ENCODE measurements at places on chromosomes 5 and 9.
A peak's percentile ranks its signal among the peaks of the same experiment; 100 is the strongest.

- no peak for DNase-seq
Observed at GRCh38 chr9:111909444-111909843, 12.8 kb downstream of the UGCG start.

GRCh38 chr9:110440796-110441195 is 103.1 kb upstream of the TXNDC8 start:
- DNase-seq, result peak; percentile 38

DNA sequence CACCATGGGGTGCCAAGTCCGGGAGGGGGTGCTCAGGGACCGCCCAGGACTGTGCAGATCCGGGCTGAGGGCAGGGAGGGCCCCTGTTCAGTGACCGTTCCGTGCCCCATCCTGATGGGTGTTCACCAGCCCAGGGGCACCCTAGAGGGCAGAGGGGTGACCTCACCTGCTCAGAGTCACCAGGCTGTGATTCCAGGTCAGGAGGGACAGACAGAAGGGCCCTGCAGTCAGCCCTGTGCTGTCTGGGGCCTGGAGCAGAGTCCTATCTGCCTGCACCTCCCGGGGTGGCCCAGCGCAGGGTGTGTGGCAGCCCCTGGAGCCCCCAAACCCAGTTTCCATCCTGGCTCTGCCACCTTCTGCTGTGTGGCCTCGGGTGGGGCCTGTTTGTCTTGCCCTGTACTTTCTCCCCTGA is 241.9 kb downstream of the PBX3 start:
- no peak for DNase-seq

- DNase-seq, result peak; percentile 67
Observed at GRCh38 chr9:73683862-73684591, 532.4 kb downstream of the ANXA1 start.

GRCh38 chr5:168770996-168771395 is 191.8 kb upstream of the PANK3 start:
- no peak for DNase-seq

- no peak for DNase-seq
Observed at GRCh38 chr5:36017004-36017403, 25.8 kb upstream of the UGT3A1 start.

DNA sequence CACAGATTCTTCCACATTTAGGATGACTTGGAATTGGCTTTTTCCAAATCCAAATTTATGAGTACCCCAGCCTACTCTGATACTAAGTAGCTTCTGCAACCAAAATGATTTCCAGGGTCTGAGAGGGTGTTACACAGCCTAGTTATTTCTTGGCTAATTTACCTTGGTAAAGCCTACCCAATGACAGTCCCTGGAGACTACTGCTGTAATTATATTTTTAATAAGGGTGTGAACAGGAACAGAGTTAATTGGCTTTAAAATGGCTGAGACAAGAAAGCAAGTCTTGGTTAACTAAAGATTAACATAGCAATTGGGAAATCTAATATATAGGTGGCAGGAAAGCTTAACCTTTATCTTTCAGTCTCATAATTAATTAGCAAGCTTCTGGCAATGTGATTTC is 9.3 kb downstream of the PRLR start:
- DNase-seq, result no peak

DNA sequence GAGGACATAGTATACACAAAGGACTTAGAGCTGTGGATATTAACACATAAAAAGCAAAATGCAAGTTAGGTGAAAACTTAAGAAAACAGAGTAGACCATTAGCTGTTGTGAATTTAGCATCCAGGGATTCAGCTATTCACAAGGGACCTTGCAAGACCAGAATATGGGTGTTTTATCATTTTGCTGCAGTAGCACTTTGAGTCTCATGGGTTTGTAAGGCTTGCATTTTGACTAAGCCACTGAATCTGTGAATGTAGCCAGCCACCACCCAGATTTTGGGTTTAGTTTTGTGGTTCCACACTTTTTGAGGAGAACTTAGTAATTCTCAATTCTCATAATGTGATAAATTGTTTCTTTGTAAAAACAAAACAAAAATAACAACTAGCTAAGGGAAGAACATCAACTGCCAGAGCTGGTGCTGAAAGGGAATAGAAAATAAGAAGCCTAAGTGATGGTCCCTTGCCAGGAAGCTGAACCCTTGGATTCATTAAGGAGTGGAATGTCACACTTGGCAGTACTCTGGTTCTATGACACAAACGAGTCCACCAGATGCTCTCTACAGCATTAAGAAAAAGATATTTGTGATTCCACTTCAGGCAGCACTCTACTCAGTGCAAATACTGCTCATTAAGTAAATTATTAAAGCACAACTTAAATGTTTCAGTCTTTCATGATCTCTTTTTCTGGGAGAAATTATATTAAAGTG is 557.4 kb upstream of the ZNF462 start:
- no peak for DNase-seq

GRCh38 chr9:120914396-120914795 is 12.2 kb downstream of the TRAF1 start:
- DNase-seq, result no peak

DNA sequence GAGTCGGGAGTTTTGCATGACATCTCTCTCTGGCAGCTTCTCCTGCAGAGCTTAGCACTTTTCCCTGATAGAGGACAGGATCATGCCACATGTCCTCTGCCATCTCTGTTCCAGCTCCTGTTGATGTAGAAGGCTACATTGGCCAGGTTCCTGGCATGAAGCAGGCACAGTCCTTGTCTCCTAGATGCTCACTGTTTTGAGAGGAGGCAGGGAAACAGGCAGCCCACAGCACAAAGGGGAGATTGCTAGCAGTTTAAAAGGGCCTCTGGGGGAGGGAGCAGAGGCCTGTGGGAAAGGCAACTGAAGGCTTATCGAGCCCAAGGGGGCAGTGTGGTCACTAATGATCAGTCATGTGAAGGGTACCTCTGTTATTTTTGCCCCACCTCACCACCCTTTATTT is 10.7 kb downstream of the ARHGAP26 start:
- no peak for DNase-seq

DNA sequence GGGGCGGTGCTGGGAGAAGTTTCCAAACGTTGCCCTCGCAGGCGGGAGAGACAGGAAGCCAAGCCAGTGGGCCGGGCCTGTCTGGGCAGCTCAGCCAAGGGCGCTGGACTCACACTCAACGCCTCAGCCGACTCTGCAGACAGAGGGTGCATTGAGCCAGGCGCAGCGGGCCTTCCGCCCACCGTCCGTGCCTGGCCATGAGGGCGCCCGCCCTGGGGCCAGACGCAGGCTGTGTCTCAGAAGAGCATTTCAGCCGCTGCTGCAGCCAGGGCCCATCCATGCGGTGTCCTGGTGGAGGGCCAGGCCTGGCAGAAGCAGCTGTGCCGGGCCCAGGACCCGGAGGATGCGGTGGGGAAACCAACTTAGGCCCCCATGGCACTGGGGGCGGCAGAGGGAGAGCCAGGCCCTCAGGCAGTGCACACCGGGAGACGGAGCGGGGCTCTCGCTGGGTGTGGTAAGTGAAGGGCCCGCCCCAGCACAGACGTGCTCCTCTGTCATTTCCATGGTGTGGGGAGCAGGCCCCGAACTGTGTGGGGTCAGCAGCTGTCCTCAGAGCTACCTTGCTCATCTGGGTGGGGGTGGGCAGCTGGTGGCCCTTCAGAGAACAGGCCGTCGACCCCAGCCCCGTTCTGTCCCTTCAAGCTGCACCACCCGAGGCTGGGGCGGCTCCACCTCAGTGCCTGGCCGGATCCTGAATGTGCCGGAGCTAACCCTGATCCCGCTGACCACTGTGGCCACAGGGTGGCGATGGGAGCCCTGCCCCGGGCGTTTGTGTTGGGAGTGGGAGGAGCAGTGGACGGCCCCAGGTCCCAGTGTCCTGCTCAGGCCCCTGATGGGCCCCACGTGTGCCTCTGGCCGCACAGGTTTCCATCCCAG is 18.0 kb downstream of the DNLZ start:
- DNase-seq, result peak; percentile 65

DNA sequence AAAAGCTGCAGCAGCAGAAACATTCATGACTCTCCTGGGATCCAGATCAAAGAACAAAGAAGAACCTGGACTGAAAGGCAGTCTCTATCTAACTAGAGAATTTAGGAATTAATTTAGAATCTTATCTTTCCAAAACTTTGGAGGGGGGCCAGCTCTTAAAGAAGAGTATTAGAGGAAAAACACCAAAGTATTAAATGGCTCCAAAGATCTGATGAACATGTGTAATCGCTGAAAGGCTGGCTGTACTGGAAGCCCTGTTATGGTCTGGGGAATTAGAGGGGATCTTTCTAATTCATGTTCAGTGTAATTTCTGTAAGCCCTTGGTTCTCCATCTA is 316.8 kb downstream of the CWC27 start:
- DNase-seq, result no peak

DNA sequence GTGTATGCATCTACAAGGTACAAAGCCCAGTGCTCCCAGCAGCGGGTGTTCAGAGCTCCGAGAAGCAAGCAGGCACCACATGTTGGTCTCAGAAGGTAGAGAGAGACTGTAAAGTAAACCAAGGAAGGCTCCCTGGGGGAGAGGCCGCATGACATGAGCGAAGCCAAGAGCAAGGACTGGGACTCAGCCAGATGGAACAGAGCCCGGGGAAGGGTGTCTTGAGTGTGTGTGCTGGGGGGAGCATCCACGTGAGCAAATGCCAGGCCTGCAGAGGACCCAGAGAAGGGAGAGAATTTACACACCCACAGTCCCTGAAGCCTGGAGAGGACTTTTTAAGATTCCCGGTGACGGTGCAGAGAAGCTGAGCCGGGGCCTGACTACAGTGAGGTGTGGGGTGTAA is 15.2 kb upstream of the KCNIP1 start:
- no peak for DNase-seq

GRCh38 chr9:137123468-137123837 is 8.9 kb upstream of the DPP7 start:
- DNase-seq, result no peak

GRCh38 chr9:3862561-3862960 is 336.8 kb upstream of the RFX3 start:
- DNase-seq, result no peak

DNA sequence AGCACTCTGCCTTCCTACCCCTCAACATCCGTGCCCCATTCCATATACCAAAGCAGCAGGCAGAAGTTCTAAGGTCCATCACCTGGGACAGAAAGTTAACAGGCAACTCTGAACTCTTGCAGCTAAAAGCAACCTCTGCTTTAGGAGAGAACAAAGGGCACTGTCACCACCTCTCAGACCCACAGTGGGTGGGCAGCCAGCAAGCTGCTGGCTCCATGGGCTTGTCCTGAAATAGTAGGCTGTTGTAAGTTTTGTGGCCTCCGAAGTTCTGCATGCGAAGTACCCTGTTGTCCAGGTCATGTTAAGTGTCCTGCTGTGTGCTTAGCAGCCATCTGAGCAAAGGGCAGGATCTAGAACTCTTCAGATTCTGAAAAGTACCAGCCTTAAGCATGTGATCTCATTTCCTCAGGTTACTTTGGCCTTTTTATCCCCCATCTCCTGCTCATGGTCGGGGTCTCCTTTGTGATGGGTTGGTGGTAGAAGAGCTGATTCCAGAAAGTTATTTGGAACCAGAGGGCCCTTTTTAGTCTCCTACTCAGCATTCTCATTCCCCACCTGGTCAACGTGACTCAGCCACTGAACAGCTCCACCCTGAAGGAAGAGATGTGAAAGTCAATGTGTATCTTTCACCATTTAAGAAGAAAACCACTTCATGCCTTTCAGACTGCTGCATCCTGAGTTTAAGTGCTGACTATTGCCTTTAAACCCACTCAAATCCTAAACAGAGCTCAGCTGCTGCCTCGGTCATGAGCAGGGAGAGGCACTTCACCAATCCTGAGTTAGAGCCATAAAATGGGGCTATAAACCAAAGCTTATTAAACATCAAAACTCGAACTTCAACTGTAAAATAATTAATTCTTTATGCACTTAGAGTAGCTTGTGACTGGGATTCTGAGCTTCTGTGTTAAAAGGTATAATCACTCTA is 121.4 kb downstream of the DPYSL3 start:
- DNase-seq, result no peak

- DNase-seq, result no peak
Observed at GRCh38 chr5:148760945-148761638, 65.3 kb upstream of the ADRB2 start.

DNA sequence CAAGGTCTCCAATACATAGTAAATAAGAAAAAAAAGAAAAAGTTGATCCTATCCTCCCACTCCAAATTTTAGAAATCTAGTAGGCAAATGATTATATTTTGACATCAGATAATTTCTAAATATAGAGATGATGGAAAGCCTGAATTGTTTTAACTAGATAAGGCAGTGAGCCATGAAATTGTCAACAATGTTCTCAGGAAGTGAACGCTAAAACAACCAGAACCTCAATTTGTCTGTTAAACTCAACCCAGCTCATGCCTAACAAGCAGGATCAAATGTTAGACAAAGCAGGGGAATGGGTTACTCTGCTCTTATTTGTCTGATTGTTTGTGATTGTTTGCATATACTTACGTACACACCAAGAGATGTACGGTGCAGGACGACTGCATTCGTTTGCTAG is 49.2 kb downstream of the ESM1 start:
- DNase-seq, result no peak

DNA sequence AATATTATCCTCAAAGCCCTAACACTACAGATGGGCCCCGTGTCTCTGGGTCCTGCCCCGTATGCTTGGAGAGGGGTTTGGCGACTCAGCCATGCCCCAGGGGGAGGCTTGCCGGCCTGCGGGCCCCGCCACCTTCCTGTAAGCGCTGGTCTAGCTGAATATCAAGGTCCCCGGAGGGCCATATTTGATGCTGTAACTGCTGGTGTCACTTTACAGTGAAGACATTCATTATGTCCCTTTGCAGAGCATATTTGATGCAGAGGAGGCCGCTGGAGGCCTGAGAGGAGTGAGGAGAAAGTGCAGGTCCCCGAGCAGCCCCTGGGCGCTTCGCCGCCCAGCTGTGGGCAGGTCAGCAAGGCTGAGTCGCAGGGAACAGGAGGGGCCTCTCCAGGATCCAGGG is 16.8 kb downstream of the IRX4 start:
- no peak for DNase-seq

GRCh38 chr9:114787781-114788498 is 17.9 kb downstream of the TNFSF15 start:
- DNase-seq, result no peak

GRCh38 chr9:117290306-117290840 is 124.5 kb downstream of the ASTN2 start:
- DNase-seq, result no peak

DNA sequence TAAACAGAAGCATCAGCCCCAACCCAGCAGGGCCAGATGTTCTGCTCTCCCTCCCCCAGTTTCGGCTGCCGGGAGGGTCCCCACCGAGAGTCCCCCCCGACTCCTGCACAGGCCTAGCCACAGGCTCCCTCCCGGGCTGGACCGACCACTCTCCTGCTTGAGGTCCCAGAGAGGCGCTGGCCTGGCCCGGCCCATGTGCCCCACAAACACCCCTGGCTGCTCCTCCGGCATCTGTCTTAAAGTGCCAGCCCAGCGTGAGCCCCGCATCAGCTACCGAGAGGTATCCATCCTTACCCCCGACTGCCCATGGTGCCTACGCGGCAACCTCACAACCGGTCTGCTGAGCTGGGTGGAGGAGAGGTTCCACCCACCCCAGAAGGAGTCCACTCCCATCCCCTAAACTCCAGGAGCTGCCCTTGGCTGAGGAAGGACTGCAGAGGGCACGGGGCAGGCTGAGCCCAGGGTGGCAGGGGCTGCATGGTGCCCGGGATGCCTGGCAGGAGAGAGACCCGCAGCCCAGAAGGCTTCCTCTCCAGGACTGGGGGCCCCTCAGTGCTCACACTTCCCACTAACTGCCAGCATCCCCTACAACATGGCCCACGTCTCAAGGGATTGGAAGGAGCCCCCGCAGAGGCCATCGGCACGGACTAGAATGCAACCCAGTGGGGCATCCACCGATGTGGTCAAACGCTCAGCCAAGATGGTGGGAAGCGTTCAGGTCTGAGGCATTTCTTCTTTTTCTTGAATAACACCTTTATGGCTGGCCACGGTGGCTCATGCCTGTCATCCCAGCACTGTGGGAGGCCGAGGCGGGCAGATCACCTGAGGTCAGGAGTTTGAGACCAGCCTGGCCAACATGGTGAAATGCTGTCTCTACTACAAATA is 15.6 kb upstream of the EGFL7 start:
- no peak for DNase-seq
